Stimulated activated CD8-positive, alpha-beta memory T cell treated with anti-CD3 and anti-CD28 coated beads, Interleukin-2, amount 100 ng/mL, for 1 hour (primary cell): ENCODE measurements at places on chromosomes 2 and 18.

GRCh38 chr2:20378891-20379519 lies 28.4 kb upstream of the PUM2 start:
- DNase-seq = no peak

- no peak for DNase-seq
These were observed 186.7 kb upstream of the ZEB2 start for GRCh38 chr2:144706647-144707046.

DNA sequence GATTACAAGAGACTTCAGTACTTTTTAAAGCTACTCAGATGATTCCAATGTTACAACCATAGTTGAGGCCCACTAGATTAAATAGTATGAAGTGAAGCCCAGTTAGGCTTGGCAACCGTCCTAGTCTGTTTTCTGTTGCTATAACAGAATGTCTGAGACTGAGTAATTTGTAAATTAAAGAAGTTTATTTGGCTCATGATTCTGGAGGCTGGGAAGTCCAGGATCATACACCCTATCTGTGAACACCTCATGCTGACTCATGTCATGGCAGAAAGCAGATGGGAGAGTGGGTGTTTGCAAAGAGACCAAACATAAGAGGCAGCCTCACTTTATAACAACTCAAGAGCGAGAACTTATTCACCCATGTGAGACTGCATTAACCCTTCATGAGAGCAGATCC lies 63.1 kb downstream of the CCDC150 start:
- no peak for DNase-seq

- no peak for DNase-seq
These were observed 160.4 kb downstream of the KLHL29 start for GRCh38 chr2:23545396-23545795.

GRCh38 chr2:219289195-219289536 lies 10.0 kb downstream of the DNAJB2 start:
- no peak for DNase-seq
